Articular chondrocyte of knee joint (primary cell): ENCODE measurements at places on chromosomes 3 and 15. TPM values are rescaled to one million over a fixed set of nuclear protein-coding genes. Genes with fewer than 3 reads are reported as not detected.

The TMC3 gene
- total RNA-seq, result not detected in 2 replicates

The TNIK gene
- total RNA-seq, result 4.8 and 5.2 TPM in 2 replicates

The RARB gene
- 12.0 and 13.4 TPM in 2 replicates for total RNA-seq

The MESP1 gene
- 0.26 and 0.43 TPM in 2 replicates for total RNA-seq

The GHSR gene
- total RNA-seq, result not detected in 2 replicates

The NRG4 gene
- 0.26 TPM in 1 of 2 replicates, not detected in the other for total RNA-seq

The GPR15 gene
- not detected in 2 replicates for total RNA-seq

The SLC22A14 gene
- total RNA-seq, result 0.32 and 0.52 TPM in 2 replicates

The ATP8B4 gene
- total RNA-seq, result 6.7 and 9.8 TPM in 2 replicates

The ZNF385D gene
- total RNA-seq, result 26.8 and 33.3 TPM in 2 replicates

The SEMA5B gene
- total RNA-seq, result 0.13 and 0.32 TPM in 2 replicates

The SERPINI1 gene
- 10.3 and 11.1 TPM in 2 replicates for total RNA-seq

The SH2D7 gene
- total RNA-seq, result not detected in 2 replicates

The NAA50 gene
- total RNA-seq, result 218 and 227 TPM in 2 replicates

The GOLGA8H gene
- 1.4 and 1.9 TPM in 2 replicates for total RNA-seq

The UNC13C gene
- not detected in 2 replicates for total RNA-seq

The SLC2A2 gene
- not detected in 2 replicates for total RNA-seq

The CCNDBP1 gene
- 51.5 and 53.8 TPM in 2 replicates for total RNA-seq

The PARP3 gene
- total RNA-seq, result 45.6 and 51.9 TPM in 2 replicates

The PARP16 gene
- total RNA-seq, result 6.7 and 8.9 TPM in 2 replicates

The LNP1 gene
- total RNA-seq, result 4.7 and 5.1 TPM in 2 replicates

The HYAL3 gene
- 1.8 and 3.3 TPM in 2 replicates for total RNA-seq

The ALPK3 gene
- total RNA-seq, result 0.78 and 2.8 TPM in 2 replicates

The FETUB gene
- not detected in 2 replicates for total RNA-seq

The TRIM42 gene
- total RNA-seq, result not detected in 2 replicates

The CHRFAM7A gene
- total RNA-seq, result 2.8 and 4.3 TPM in 2 replicates

The KPNA1 gene
- total RNA-seq, result 47.7 and 59.0 TPM in 2 replicates

The PEX11A gene
- total RNA-seq, result 5.1 and 10.8 TPM in 2 replicates

The NISCH gene
- total RNA-seq, result 70.3 and 75.3 TPM in 2 replicates

The TRH gene
- 0.11 and 0.13 TPM in 2 replicates for total RNA-seq

The LRRIQ4 gene
- total RNA-seq, result under 0.01 TPM in 1 of 2 replicates, not detected in the other

The MOBP gene
- total RNA-seq, result not detected in 2 replicates

The SCAANT1 gene
- not detected in 2 replicates for total RNA-seq

The VGLL3 gene
- total RNA-seq, result 10.3 and 15.7 TPM in 2 replicates

The PHLDB2 gene
- 21.7 and 22.9 TPM in 2 replicates for total RNA-seq

The SETMAR gene
- total RNA-seq, result 16.2 and 17.6 TPM in 2 replicates

The DAZL gene
- total RNA-seq, result 0.22 TPM in 1 of 2 replicates, not detected in the other

The FBXO22 gene
- total RNA-seq, result 27.7 and 29.9 TPM in 2 replicates

The SOX14 gene
- not detected in 2 replicates for total RNA-seq

The GPR149 gene
- not detected in 2 replicates for total RNA-seq
